Gastroesophageal sphincter (tissue), 4 donors: ENCODE measurements at places on chromosomes 5 and 9. TPM values are rescaled to one million over a fixed set of nuclear protein-coding genes. Genes with fewer than 3 reads are reported as not detected.

GRCh38 chr9:105206496-105206820 lies 38.0 kb upstream of the SLC44A1 start:
- ATAC-seq, result no peak

- no peak for ATAC-seq
Measured at GRCh38 chr5:26894719-26895263, 143.6 kb downstream of the CDH9 start.

DNA sequence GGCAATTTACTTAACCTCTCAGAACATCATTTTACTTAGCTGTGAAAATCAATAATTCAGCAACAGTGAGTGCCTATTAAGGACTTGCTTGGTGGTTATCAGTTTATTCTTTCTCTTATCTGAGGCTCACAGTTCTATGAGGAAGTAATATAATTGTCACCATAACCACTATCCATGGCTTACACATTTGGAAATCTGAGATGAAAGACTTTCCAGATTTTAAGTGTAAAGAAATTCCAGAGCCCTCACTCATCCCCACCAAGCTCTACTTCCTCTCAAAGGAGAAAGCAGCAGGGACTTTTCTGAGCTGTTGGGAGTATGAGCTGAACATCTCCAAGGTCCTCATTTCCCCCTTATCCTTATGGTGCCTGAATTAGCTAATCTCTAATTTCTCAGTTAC lies 321.5 kb downstream of the FBXL7 start:
- no peak for ATAC-seq

DNA sequence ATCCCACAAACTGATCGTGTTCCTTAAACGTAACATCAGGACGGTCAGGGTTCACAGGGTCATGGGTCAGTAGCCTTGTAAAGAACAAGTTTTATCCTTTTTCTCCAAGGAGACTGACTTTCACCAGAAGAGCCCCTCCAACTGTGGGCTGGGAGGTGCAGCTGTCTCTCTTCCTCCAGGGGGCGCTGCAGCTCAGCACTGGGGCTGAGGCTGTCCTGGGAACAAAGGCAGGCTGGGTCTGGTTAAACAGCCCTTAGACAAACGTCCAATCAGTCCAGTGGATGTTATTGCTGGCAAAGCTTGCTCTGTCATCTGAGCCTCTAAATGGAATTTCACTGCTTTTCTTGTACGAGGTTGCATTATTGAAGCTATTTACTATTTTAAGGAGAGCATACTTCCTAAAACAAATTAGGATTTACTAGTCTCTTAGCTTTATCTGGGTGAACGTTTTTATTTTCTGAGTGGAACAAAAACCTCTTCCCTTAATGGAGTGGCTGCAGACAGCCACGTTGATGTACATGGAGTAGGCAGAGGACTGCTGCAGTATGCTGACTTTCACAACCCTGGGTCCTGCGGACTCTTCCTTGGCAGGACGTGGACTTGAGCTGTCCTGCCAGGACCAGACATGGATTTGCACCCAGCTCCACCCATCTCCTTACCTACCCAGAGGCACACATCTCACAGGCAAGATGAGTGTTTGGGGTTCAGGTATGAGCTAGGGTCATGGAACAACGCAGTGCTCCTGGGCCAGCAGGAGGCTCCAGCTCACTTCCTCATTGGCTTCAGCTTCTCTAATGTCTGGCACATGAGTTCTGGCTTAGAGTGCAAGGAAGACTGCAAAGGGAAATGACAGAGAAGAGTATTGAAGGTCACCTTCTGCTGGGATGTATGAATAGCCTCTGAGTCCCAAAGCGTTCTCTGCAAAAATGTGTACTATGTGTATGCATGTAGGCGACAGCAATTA lies 7.8 kb downstream of the EXOSC2 start:
- peak; percentile 93 for ATAC-seq

- ATAC-seq, result no peak
Measured at GRCh38 chr5:161676103-161676502, 9.4 kb upstream of the GABRA6 start.

DNA sequence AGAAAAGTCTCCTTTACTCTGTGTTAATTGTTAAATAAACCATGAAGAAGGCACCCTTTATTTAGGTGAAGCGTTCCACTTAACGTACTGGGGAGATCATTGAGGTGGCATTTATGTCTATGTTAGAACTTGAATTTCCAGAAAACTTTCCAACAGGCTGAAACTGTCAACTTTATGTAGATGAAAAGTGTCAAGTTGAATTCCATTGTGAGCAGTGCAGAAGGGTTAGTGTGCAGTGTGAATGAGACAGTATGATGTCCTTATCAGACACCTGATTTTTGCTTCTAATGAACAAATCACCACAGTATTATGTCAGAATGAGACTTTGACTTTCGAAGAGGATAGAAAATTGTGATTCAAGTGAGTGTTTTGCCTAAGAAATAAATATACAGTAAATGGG lies 761.6 kb upstream of the SEMA6A start:
- ATAC-seq, result no peak

DNA sequence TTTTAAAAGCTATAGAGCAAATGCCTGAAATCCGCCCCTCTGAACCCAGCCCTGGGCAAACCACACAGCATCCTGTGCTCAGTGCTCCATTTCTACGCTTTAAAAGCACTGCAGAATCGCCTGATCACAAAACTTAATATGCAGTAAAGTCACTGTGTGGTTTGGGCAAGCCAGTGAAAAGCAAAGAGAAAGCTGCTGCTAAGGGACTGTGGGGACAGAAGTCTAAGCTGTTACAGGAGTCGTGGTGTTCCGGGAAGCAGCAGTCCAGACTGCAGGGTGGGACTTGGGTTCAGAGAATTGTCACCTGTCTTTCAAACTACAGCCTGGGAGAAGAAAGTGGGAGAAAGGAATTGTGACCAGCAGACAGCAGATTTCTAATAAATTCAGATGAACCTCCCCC lies 8.2 kb downstream of the RAPGEF1 start:
- no peak for ATAC-seq

DNA sequence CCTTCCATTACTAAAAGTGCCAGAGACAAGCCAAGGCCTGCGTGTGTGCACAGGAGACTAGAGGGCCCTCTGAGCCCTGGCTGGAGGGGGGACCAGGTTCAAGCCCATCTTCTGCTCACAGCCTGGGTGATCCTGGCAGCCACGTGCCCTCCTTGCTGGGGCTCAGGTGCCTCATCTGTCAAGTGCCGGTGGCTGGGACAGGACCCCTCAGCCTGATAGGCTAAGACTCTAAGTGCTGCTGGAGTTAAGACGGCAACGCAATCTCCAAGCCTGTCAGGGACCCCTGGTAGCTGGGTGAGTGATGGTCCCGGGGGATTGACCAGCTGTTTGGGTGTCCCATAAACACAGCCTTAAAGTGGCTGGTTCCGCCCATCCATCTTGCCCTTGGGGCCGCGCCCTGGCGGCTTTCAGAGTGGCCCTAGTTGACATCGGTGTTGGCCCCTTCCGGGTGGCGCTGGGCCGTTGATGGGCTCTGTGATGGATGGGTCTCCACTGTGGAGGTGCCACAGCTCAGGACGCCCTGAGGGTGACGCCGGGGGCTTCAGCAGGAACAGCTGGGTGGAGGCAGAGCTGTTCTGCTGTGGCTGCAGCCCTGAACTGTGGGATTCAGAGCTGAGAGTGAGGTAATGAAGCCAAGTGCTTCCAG lies 136.2 kb downstream of the BARX1 start:
- ATAC-seq, result no peak

DNA sequence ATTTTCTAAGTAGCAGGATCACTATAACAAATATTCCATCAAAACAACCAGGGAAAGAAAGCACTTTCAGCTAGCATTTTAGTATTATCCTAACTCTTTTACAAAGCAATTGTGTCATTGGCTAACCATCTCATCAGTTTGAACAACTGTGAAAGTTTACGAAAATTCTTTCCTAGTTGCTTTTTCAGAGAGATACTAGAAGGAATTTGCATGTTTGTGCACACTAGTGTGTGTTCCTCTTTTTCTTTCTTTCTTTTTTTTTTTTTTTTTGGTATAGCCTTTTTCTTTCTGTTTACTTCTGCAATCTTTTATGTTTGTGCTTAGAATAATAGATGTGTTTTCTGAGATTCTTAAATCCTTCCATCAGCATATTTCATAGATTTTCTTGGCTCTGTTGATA lies 124.7 kb upstream of the SEMA6A start:
- ATAC-seq, result no peak

DNA sequence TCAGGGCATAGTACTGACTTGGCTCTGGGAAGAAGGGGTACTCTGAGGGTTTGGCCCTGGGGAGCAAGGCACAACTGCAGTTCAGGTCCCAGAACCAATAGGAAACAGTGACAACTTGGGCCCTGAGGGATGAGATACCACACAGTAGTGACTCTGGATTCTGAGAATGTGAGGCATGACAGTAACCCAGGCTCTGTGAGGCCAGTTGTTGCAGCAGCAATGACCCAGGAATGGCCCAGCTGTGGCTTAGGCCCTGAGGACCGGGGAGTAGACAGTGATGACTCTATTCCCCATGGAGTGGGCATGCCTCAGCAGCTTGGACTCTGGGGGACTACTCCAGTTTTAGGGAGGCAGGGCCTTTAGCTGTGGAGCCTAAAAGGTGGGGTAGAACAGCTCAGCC lies 21.5 kb upstream of the NFIL3 start:
- no peak for ATAC-seq

GRCh38 chr5:172641359-172642050 lies 442 bp downstream of the NEURL1B start:
- no peak for ATAC-seq

DNA sequence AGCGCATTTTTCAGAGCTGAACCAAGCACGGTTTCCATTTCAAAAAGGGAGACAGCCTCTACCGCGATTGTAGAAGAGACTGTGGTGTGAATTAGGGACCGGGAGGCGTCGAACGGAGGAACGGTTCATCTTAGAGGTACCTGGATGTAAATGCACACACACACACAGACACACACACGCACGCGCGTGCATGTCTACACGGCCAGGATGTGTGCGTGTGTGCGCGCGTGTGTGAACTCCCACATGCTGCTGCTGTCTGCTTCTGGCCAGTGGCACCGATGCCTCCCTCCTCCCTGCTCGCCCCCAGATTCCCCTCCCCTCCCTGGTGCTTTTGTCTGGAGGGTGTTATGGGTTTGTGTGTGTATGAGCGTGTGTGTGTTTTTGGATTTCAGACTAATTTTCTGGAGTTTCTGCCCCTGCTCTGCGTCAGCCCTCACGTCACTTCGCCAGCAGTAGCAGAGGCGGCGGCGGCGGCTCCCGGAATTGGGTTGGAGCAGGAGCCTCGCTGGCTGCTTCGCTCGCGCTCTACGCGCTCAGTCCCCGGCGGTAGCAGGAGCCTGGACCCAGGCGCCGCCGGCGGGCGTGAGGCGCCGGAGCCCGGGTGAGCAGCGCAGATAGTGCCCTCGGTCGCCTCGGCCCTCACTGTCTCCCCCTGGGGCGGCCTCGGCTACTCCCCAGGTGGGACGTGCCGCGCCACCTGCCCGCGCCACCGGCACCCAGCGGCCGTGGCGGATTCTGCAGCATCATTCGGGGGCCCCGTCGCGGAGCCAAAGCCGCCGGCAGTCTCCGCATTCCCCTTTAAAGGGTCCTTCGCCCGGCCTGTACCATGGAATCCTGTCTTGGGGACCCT lies at the start of gene NTRK2:
TSS of gene NTRK2 (plus strand) at position 442 of the 850 bp plus-strand sequence. CDS start 1,020 bp downstream, outside the sequence.
- ATAC-seq, result no peak

GRCh38 chr5:58273711-58274110 lies 186.2 kb downstream of the PLK2 start:
- ATAC-seq, result no peak

GRCh38 chr5:138458384-138458783 lies 6.9 kb upstream of the EGR1 start:
- no peak for ATAC-seq

GRCh38 chr5:42022383-42022972 lies 97.4 kb downstream of the FBXO4 start:
- no peak for ATAC-seq

DNA sequence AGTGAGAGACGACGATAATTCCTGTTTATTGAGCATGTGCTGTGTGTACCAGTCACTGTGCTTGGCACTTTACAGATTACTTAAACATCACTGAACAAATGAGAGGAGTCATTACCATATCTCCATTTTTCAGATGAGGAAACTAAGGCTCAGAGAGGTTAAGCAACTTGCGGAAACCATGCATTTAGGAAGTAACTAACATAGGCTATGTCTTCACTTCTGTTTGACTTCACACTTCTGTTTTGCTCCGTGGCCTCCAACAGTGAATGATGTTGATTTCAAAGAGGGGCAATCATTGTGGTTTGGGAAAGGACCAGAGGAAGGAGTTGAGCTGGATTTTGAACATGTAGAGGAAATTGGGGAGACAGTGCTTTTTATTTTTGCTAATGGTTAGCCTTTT lies 16.7 kb downstream of the GCNT1 start:
- ATAC-seq, result no peak

GRCh38 chr5:122602700-122603099 lies 172.2 kb upstream of the SNX2 start:
- no peak for ATAC-seq

GRCh38 chr5:160155017-160155750 lies 35.9 kb upstream of the PWWP2A start:
- no peak for ATAC-seq

DNA sequence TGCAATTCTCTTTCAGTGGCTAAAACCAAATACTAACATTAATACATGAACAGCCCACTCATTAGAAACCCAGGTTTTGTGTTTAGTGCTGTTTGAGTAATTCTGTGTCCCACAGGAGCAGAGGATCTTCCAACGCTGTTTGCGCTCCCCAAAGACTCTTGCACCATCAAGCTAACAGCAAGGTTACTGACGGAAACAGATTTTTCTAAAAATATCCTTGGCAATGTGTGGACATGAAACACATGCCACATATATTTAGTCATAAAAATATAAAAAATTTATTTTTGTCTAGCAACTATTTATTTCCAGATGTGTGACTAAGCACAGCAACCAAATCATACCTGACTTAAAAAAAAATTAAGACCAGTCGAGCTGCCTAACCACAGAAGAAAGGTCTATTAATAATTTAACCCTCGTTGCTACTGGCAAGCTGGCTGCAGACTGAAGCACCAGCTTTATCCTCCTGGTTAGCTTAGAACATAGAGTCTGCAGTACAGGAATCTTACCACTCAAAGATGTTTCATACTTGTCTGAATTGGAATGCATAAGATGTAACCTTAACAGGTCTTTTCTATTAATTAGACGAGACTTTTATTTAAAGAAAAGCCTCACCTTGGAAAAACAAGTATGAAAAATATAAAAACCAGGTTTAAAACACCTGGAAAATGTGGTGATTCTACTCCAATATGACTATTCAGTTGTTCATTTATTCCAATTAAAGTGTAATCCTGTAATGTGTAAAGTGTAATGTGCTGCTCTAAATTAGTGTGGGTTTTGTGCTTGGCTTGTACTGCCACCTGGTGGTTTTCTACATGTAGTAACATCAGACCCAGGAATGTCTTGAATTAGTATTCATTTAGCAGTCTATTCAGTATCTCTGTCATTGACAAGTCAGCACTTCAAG lies 272.5 kb downstream of the EPB41L4A start:
- peak; percentile 86 for ATAC-seq

GRCh38 chr5:35360671-35361070 lies 130.4 kb upstream of the PRLR start:
- no peak for ATAC-seq

The SLC25A48 gene
- 0.27 TPM for total RNA-seq

The PCDHA9 gene
- total RNA-seq, result 0.23 TPM

The SERF1A gene
- 2.7 TPM for total RNA-seq

The CDH18 gene
- total RNA-seq, result not detected

The QRFP gene
- total RNA-seq, result not detected

The MEIKIN gene
- total RNA-seq, result 4.0 TPM

The CAMK2A gene
- 6.9 TPM for total RNA-seq
